ENCODE measurements at places on chromosomes 1 and 21.

DNA sequence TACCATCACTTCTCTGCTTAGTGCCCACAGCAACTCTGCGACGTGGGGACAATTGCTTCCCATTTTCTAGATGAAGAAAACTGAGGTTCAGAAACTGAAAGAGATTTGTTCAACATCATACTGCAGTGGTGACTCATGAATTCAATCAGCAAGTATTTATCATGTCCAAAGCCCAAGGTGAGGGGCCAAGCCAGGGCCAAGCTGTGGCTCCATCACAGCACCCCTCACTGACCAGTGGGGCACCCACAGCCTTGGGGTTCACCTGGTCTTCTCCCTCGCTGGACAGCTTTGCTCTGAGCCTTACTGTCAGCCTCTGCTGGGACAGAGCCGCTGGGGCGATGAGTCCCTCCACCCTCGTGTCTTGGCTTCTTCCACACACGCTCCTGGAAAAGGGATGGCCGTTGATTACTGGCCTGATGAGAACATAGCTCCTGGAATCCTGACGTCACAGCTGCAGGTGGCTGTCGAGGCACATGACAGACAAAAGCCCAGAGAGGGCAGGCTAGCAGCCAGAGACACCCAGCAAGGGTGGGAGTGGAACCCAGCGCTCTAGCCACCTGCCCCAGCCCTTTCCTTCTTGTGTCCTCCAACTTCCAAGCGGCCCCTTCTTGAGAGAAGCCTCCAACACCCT is 6.2 kb downstream of the EDN2 start:
- DNase-seq = no peak
- H3K4me3 ChIP-seq = no peak overlapping the region
- H3K27ac ChIP-seq = no peak overlapping the region
- H3K36me3 ChIP-seq = no peaks in the 10 kb centered on the region
- no peaks in the 10 kb centered on the region for H3K27me3 ChIP-seq

- H3K4me3 ChIP-seq = no peak overlapping the region
- H3K4me1 ChIP-seq = peaks cover 49% of the 10 kb centered on the region
- no peaks in the 10 kb centered on the region for H3K27me3 ChIP-seq
- no peak overlapping the region for H3K27ac ChIP-seq
- no peaks in the 10 kb centered on the region for H3K36me3 ChIP-seq
- no peak for DNase-seq
Measured at GRCh38 chr1:235078480-235079381, 49.9 kb downstream of the TOMM20 start.

GRCh38 chr1:189609167-189609566 is 868.5 kb downstream of the BRINP3 start:
- DNase-seq = no peak
- no peaks in the 10 kb centered on the region for H3K36me3 ChIP-seq
- H3K4me3 ChIP-seq = no peak overlapping the region
- no peaks in the 10 kb centered on the region for H3K4me1 ChIP-seq

GRCh38 chr1:186717286-186717685 is 37.1 kb upstream of the PTGS2 start:
- H3K27me3 ChIP-seq = peaks cover 32% of the 10 kb centered on the region
- DNase-seq = no peak
- H3K4me3 ChIP-seq = no peak overlapping the region
- no peaks in the 10 kb centered on the region for H3K4me1 ChIP-seq
- no peak overlapping the region for H3K27ac ChIP-seq

DNA sequence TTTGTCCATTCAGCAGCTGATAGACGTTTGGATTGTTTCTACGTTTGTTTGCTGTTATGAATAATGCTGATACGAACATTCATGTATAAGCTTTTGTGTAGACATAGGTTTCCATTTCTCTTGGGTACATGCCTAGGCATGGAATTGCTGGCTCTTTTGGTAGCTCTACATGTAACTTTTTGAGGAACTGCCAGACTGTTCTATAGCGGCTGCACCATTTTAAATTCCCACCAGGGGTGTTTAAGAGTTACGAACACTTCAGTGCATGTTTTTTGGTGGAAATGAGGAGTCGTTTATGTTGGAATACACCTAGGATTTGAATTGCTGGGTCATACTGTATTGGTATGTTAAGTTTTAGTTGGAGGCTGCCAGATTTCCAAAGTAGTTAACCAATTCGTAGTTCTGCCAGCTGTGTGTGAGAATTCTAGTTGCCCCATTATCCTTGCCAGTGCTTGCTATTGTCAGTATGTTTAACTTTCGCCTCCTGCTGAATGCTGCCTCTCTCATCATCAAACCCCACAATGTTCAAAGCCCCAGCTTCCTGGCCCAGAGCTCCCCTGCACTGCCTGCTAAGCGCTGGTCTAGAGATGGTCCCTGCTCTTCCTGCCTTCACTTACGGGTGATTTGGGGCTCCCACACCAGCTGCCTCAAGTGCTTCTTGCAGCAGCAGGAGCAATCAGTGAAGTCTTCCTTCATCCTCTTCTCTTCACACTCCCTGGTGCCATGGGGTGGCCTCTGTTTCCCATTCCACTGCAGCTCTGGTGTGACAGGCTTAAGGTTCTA is 81.0 kb downstream of the MAN1C1 start:
- no peak overlapping the region for H3K4me3 ChIP-seq
- no peak overlapping the region for H3K27ac ChIP-seq
- H3K4me1 ChIP-seq = peaks cover 18% of the 10 kb centered on the region
- DNase-seq = no peak
- H3K27me3 ChIP-seq = peaks cover 42% of the 10 kb centered on the region

DNA sequence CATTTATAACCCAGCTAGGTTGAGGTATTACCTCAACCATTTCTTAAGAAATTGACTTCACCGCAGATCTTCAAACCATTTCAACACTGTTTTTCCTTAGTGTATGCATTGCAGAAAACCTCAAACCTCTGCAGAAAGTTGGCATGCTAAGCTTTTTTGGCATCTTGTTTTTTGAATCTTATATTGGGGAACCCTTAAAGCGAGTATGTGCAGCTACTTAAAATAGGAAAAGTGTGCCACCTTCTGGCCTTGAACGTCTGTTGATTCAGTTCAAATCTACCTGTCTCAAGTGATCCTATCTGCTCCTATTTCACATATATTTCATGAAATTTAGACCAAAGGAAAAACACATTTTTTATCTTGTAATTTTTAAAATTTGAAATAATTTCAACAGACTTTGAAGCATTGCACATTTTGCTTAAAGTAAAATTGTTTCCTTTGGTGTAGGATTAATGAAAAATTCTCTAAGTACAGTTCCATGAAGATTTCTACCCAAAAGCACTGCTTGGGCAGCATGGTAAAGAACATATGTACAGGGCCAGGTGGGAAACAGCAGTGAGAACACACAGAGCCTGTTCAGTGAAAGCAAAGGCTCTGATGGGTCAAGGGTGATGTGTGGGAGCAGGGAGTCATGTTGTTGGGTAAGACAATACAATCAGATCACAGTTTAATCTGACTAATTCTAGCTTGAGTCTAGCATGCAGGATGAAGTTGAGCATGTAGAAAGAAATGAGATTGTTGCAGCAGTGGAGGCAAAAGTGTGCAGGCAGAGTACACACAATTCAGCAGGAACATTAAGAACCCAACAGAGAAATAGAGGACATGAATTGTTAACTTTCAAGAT is 17.2 kb downstream of the HENMT1 start:
- peaks cover 67% of the 10 kb centered on the region for H3K4me1 ChIP-seq
- peak overlapping the region; percentile 87 for H3K27ac ChIP-seq
- peak; percentile 44 for DNase-seq
- H3K27me3 ChIP-seq = no peaks in the 10 kb centered on the region
- H3K4me3 ChIP-seq = peak overlapping the region; percentile 31
